ENCODE measurements at places on chromosomes 4 and X.
A peak's percentile ranks its signal among the peaks of the same experiment; 100 is the strongest.

DNA sequence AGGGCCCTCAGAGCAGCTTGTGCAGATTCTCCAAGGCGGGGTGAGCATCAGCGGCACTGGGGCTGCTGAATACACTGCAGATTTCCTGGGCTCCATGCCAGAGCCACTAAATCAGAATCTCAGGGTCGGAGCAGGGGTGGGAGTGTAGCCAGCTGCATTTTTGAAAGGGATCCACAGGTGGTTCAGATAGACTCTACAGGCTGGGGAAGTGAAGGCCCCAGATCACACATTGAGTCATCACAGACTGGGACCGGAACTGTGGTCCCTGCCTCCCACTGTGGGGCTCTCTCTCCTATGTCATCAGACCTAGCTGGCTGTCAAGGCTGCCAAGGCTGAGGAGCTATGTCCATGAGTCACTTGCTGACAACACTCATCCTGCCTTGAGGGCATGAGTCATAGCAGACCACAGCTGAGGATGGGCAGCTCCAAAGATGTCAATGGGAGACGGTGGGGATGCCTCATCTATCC lies 162.3 kb upstream of the MAMLD1 start:
- DNase-seq: peak; percentile 91

DNA sequence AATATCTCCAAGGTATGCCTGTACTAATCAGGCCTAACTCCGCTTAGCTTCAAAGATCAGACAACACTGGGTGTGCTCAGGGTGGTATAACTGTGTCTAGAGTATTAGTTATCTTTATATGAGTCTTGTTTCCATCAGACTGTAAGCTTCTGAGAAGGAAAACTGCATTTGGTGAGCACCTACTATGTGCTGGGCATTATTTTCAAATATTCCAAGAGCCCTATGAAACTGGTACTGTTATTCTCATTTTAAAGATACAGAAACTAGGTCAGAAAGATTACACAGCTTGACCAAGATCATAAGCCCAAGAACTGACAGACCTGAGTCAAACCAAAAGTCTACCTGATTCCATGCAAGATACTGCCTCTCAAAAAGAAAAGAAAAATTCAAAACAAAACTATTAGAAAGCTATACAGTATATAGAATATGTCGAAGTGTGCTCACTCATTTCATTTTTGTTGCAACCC lies 44.4 kb downstream of the LRBA start:
- DNase-seq: no peak

DNA sequence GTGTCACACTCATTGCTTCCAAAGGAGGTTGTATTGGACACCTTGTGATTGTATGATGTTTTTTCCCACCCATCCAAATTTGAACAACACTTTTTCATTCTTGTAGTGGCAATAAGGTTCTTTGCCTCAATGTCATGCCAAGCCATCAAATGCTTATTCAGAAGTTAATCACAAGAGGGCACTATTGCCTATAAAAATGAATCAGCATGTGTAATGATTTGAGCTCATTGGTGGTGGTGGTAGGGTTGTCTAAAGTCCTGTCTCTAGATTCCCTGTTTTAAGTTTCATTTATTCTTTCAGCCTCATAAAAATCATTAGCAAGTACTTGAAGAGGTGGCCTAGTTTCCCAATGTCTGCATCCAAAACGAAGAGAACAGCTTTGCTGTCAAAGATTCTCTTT lies 37.0 kb downstream of the IRS4 start:
- DNase-seq: peak; percentile 5

- peak; percentile 69 for DNase-seq
These were observed 94.4 kb downstream of the SOWAHB start for GRCh38 chr4:76803522-76803921.

- DNase-seq: no peak
These were observed 56.0 kb upstream of the BCLAF3 start for GRCh38 chrX:20046864-20047263.

DNA sequence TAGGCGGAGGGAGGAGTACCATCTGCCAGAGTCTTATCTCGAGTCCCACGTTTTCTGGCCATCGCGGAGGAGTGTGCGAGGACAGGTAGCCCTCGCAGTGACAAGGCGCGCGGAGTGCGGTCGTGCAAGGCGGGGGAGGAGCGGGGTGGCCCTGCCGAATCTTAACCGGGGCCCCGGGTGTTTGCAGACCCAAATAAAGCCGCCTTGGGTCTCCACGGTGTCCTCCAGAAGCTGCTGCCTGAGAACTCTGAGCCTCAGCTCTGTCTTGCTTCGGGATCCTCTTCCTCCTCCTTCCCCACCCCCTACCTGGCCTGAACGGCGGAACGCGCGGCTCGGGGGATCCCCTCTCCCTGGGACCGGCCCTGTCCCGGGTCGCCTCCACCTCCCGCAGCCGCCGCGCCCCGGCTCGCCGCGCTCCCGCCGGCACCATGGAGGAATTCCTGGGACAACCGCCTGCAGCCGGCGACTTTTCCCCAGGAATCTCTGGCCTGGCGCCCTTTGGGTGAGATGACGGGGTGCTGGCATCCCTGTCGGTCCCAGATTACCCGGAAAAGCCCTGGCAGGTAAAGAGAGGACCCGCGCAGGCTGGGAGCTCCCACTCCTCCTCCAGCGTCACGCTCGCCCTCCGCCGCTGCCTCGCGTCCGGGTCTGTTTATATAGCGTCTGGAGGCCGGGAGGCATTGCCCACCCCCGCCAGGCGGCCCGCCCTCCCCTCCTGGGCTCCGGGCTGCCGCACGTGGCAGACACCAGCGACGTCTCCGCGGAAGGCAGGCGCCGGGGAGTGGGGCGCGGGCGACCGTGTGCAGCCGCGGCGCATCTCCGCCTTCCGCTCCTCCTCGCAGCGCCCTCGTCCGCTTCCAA lies at the start of gene GALNTL6:
GALNTL6 (plus strand) TSS at position 740 of the 861 bp plus-strand sequence.
- peak; percentile 18 for DNase-seq

DNA sequence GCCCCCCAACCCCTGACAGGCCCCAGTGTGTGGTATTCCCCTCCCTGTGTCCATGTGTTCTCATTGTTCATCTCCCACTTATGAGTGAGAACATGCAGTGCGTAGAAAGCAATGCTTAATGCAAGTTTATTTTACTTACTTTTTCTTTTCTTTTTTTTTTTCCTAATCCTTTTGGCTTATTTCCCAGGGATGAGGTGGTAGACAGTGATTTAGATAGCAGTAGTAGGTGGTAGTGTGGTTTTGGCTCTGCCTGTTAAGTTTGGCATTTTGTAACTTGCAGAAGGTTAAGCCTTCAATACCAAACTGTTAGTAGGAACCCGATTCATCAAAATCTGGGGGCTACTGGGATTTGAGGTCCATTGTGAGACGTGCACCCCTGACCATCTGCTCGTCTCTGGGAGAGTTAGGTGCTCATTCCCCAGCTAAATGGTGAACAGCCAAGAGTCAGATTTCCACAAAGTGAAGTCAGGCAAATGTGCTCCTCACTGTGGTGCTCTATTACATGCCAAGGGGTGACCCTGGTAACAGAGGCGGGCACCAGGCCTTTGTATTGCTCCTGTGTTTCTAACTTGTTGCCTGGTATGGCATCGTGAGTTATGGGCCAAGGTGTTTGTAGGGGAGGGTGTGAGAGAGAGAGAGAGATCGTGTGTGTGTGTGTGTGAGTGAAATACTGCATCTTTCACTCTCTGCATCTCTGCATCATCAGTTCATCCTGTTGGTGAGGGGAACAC lies 70.3 kb downstream of the PHOX2B start:
- DNase-seq: peak; percentile 34

- DNase-seq: no peak
These were observed 388.4 kb upstream of the HS3ST1 start for GRCh38 chr4:11817088-11817487.

GRCh38 chr4:163484906-163485305 lies 9.6 kb upstream of the TMA16 start:
- DNase-seq: peak; percentile 24

DNA sequence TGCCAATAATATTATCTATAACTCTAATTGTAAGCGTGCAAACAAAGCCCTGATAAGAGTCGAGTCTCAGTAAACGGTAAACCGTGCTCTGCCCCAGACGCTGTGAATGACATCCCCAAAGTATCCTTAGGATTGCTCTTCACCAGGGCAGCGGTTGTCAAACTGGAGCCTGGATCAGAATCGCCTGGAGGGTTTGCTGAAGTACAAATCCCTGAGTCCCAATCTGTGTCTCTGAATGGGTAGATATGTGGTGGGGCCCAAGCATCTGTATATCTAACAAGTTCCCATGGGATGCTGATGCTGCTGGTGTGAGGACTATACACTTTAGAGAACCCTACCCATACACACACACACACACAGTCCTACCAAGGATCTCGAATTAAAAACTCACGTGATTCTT lies 813 bp upstream of the APBB2 start:
- DNase-seq: no peak

DNA sequence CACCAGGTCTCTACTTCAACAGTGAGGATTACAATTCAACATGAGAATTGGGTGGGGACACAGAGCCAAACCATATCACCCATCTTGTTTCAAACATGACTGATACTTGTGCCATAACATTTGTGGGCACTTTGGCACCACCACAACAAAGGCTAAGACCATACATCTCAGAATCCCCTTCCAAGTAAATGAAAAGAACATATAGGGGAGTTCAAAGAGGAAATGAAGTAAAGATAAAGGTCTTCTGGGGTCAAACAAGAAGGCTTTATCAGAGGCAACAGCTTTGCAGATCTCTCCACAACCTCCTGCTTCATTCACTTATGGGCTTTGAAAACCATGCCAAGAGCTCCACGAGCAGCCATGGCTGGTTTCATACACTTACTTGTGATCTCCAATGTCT lies 122.7 kb downstream of the ANKRD50 start:
- DNase-seq: no peak

DNA sequence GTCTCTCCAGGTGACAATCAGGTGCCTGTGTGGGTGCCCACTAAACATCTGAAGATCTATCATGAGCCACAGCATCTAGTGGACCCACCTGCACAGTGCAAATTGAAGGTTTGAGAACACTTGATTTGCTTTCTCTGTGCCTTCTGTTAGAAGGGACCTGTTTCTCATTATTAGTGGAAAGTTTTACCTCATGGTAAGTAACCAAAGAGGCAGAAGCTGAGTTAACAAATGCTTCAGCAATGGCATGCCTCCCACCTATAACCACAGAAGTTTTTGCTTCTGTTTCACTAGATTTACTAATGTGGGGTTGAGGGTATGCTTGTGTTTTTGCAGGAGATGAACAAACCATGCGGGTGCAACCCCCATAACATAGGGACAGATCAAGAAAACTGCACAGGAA lies 297.4 kb upstream of the DKK2 start:
- DNase-seq: no peak

- no peak for DNase-seq
These were observed 34.8 kb upstream of the MUC7 start for GRCh38 chr4:70437197-70437596.

- DNase-seq: peak; percentile 57
These were observed 8.1 kb upstream of the TBC1D25 start for GRCh38 chrX:48531358-48531959.

GRCh38 chr4:147103403-147103946 lies 157.8 kb upstream of the TTC29 start:
- peak; percentile 86 for DNase-seq

DNA sequence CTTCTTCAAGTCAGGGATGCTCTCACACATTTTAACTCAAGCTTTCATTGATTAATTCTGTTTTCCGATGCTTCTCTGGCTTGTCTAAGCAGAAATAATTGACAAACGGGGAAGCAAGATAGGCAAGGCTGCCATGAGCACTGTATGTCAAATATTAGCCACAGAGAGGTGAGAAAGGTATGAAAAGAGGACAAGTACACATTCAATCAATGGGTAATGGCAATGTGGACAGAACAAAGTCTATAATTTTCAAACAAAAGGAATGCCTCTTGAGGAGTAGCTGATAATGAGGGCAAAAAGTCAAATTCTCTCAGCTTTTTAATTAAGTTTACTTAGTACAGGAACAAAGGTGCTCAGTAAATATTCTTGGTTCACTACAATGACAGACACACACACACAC lies 19.6 kb downstream of the COX7B2 start:
- DNase-seq: no peak

- no peak for DNase-seq
These were observed 211.3 kb downstream of the ARHGAP10 start for GRCh38 chr4:147943159-147943638.

GRCh38 chr4:6332669-6333050 lies 63.0 kb downstream of the WFS1 start:
- no peak for DNase-seq

GRCh38 chrX:154061801-154062200 lies 35.7 kb downstream of the MECP2 start:
- DNase-seq: no peak

DNA sequence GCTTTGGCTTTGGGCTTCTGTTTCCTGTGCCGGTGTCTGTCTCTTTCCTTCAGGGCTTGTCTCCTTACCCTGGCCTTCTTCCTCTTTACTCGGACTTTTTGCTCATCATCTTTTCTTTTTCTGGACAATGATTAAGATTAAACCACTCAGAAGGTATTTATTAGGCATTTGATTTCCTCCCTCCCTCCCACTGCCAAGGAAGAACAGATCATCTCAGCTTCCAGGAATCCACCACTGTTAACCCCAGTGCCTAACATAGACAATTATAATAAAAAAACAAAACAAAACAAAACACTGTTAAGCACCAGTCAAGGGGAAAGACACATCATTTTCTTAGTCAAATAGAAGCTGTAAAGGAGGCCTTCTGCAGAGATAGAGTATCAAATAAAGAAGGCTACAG lies 16.6 kb downstream of the PGRMC1 start:
- DNase-seq: peak; percentile 15

DNA sequence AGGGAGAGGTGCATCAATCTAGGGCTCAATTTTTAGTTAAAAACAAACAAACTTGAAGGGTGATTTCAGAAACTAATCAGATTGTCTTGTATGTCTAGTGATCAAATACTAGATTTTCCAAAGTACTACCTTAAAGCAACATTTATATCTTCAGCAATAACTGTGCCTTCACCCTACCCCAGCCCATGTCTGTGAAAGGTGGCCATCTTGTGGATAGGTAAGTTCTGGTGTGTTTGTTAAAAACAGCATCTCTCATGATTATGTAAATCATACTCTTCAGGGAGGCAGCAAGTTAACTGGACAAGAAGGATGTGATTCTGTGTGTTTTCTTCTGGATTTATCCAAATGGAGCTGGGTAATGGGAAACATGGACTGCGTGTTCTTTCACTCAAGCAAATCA lies 81.4 kb upstream of the ACSL1 start:
- no peak for DNase-seq

GRCh38 chrX:28920153-28920943 lies 333.1 kb downstream of the IL1RAPL1 start:
- no peak for DNase-seq

DNA sequence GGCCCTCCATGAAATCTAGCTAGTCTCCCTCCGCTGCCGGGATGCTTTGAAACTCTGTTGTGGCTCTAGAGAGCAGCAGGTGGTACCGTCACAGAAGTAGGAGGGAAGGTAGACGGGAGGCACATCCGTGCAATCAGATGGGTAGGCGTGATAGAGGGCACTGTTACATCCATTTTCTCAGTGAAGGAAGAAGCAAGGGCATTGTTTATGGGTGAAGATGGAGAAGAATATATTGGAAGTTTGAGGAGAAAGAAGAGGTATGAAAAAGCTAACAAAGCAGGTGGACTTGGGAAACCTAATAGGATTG lies 1.3 kb downstream of the ANAPC4 start:
- DNase-seq: no peak

GRCh38 chr4:169626331-169627282 lies 6.2 kb downstream of the CLCN3 start:
- no peak for DNase-seq

- DNase-seq: no peak
These were observed 185.8 kb upstream of the STK26 start for GRCh38 chrX:131837325-131837724.

Measured in GM03348 (cell line).